ENCODE measurements at places on chromosomes 16 and 17.

DNA sequence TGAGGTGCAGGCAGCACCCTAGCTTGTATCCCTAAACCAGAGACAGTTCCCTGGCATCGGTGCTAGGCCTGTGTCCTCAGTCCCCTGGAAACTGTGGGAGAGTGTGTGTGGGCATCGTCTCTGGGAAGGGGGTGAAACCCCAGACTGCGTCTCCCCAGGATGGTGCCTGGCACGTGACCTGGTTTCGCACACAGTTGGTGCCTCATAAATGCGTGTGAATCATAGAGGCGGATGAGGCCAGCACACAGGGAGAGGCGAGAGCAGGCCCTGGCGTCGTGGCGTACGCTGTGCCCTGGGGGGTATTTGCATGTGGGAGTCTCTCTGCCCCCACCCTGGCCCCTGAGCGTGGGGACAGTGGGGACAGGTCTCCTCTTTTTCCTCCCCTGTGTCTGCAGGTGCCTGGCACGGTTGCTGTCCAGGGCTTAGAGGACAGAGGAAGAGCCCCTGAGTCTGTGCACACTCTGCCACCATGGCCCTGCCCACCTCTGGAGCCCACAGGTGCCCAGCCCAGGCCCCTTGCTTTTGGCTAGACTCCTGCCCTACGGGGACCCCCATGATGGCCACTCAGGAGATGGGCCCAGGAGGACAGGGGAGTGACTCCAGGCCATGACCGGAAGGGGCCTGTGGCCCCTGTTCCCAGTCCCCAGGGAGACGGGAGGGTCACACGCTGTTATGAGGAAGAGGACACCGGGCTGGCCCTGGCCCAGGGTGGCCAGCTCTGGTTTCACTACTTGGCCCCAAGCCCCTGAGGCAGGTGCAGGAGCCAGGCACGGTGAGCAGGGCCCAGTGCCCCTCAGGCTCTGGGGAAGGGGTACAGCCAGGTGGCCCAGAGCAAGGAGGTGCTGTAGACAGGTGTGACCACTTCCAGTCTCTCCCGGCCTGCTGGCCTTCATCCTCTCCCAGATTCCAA, 1.3 kb upstream of the FSCN2 start:
- no peak for DNase-seq

DNA sequence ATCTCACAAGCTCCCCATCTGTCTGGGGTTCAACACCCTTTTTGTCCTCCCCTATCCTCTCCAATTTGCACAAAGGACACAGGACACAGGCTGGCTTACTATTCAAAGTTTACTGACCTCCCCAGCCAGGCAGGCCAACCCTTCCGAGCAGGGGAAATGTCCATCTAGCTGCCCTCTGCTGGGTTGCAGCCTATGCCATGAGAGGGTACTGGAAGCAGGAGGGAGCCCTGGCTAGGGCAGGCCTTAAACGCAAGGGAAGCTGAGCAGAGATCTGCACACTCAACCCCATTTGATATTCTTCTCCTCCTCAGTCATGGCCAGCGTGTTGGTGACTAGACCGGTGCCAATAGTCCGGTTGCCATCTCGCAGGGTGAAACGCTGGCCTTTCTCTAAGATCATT, 3.5 kb downstream of the TUFM start:
- no peak for DNase-seq

- no peak for DNase-seq
Measured at GRCh38 chr17:9202532-9202931, 181.2 kb downstream of the NTN1 start.

- DNase-seq: no peak
Measured at GRCh38 chr17:21275047-21275578, 9.4 kb upstream of the MAP2K3 start.

DNA sequence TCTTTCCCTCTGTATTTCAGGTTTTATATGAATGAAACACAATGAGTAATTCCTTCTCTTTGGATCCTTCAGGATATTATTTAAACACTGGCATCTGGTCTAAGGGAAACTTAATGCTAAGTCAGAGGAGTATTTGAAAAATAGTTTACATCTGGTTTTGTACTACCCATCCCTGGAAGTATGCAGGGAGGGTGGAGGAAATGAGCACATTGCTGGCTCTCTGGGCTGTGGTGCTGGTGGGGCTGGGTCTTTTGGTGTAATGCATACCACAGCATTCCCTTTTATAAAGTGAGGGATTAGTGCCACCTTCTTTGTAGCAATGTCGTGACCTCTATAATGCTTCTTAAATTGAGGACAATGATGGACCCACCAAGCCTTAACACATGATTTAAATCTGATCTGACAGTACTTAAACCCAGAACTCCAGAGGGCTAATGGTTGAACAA, 105.5 kb upstream of the AXIN2 start:
- DNase-seq: no peak

- DNase-seq: no peak
Measured at GRCh38 chr17:61218438-61218837, 181.2 kb upstream of the TBX2 start.

DNA sequence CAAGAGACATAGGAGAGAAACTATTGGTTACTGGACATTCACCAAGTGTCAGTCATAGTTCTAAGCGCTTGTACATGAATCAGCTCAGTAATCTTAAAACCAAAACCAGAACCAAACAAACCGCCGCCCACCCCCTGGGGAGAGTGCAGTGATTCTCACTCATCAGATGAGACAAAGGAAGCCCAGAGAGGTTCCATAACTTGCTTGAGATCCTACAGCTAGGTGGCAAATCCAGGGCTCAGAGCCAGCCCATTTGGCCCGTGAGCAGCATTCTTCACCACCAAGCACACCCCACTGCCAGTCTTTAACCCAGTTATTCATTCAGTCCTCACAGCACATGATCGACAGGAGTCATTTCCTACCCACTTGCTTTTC, 37.2 kb upstream of the RGS9 start:
- DNase-seq: no peak

Measured in substantia nigra (tissue), 51 donors.